Peyer's patch (tissue), 4 donors: ENCODE measurements at places on chromosomes 5 and 9. TPM values are rescaled to one million over a fixed set of nuclear protein-coding genes. Genes with fewer than 3 reads are reported as not detected.

LCN1 gene
- total RNA-seq, result not detected

DNA sequence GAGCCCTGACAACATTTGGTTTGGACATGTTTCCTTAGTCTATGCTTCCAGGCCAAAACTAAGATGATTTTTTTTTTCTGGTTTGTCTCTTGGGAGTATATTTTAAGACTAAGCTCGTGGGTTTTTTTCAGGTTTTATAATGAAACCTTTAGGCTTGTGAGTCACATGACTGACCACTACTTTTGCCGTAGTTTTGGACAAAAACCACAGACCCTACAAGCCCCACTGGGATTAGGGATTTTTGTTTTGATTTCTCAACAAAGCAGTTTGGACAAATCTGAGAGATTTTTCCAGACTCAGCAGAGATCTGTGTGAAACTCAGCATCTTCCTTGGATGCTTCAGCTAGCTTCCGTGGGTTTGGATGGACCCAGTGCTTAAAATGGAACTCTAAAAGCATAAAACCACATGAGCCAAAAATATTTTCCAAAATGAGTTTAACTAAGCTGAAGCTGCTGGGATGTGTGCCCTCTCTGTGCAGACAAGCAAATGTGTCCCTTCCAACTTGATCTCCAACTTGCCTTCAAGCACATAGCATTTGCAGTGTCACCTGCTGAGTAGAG, 70.3 kb upstream of the SMIM15 start:
- DNase-seq, result no peak

- DNase-seq, result no peak
Measured at GRCh38 chr5:180873615-180874520, 12.8 kb upstream of the ZFP62 start.

DNA sequence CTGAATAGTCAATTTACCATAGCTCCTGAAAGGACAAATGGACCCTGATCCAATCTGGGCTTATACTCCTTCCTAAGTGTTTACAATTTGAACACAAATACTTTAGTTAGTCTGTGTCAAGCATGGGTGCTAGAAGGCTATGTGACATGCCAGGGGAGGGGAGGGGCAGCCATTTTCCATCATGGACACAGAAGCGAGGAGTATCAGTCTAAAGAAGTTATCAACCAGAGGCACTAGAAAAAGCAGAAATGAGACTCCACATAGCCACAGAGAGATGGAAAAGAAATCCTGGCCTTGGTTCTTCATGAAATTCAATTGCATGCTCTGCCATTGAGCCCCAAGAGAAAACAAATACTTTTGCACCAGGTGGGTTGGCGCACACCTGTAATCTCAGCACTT, 61.8 kb downstream of the NR6A1 start:
- DNase-seq, result no peak

GRCh38 chr5:68547056-68547455, 331.5 kb downstream of the PIK3R1 start:
- no peak for DNase-seq

GRCh38 chr5:110514030-110514429, 212.4 kb downstream of the TMEM232 start:
- DNase-seq, result no peak

GRCh38 chr9:30967476-30967875, 1417.0 kb upstream of the ACO1 start:
- no peak for DNase-seq

- no peak for DNase-seq
Measured at GRCh38 chr5:51479840-51480239, 96.6 kb downstream of the ISL1 start.
